ENCODE measurements at places on chromosomes 2 and 18. TPM values are rescaled to one million over a fixed set of nuclear protein-coding genes. Genes with fewer than 3 reads are reported as not detected.

DNA sequence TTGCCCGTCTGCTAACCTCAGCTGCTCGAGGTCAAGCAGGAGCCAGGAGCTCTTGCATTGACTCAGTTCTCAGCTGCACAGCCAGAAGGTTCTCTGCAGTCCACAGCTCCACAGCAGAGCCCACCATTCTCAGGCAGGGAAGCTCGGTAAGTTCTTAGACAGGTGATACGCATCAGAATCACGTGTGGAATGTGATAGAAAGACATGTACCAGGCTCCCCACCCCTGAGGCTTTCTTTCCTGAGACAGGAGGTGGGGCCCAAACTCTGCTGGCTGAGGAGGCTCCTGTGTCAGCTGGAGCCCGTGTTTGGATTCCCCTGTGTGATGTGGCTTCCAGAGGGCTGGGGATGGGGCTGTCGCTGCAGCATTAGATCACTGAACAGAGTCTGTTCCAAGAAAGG is 28.0 kb downstream of the DIPK1C start:
- H3K27ac ChIP-seq, result no peak overlapping the region
- H3K4me3 ChIP-seq, result no peak overlapping the region
- peaks cover 11% of the 10 kb centered on the region for H3K27me3 ChIP-seq
- no peaks in the 10 kb centered on the region for H3K4me1 ChIP-seq
- H3K36me3 ChIP-seq, result no peaks in the 10 kb centered on the region

DNA sequence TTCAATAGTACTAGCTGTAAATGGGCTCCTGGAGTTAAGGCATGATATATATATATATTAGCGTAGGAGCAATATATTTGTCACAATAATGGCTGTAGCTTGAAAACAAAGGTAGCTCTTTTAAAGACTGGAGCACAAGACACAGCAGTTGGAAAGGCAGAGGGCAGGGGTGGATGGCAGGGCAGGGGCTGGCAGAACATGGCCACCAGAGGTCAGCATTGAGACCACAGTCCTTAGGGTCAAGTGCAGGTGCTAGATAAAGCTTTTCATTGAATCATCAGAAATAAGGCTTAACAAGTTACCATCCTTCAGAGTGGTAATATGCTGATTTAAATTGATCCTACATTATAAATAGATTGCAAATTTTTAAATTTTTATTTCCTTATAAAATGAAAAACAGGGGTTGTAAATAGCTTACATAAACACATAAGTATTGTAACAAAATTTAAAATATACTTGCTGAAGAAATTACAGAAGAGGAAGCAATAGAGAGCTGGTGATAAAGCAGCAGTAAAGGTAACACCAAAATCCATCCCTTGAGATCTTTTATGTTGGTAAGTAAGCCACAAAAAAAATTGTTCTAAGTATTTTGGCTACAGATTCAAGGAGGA is 161.2 kb upstream of the PIEZO2 start:
- H3K36me3 ChIP-seq, result no peaks in the 10 kb centered on the region
- peak; percentile 50 for DNase-seq
- H3K4me1 ChIP-seq, result peaks cover 5% of the 10 kb centered on the region
- no peak overlapping the region for H3K4me3 ChIP-seq

Gene WBP1
- 34.0 TPM for total RNA-seq

Gene DHRS9
- total RNA-seq, result not detected

- no peak for DNase-seq
- H3K27me3 ChIP-seq, result no peaks in the 10 kb centered on the region
Observed at GRCh38 chr2:4258563-4258962, 555.2 kb downstream of the DCDC2C start.

DNA sequence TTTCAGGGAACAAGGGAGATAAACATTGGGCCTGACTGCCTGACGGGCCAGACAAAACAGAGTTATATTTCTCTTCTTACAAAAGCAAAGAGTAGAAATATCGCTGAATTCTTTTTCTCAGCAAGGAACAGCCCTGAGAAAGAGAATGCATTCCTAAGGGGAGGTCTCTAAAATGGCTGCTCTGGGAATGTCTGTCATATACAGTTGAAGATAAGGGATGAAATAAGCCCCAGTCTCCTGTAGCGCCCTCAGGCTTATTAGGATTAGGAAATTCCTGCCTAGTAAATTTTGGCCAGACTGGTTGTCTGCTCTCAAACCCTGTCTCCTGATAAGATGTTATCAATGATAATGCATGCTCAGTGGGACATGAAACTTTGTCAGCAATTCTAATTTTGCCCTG is 134.9 kb upstream of the CNTNAP5 start:
- H3K27ac ChIP-seq, result no peak overlapping the region
- no peak overlapping the region for H3K4me3 ChIP-seq
- no peaks in the 10 kb centered on the region for H3K27me3 ChIP-seq
- no peaks in the 10 kb centered on the region for H3K36me3 ChIP-seq
- no peak for DNase-seq
- no peaks in the 10 kb centered on the region for H3K4me1 ChIP-seq

DNA sequence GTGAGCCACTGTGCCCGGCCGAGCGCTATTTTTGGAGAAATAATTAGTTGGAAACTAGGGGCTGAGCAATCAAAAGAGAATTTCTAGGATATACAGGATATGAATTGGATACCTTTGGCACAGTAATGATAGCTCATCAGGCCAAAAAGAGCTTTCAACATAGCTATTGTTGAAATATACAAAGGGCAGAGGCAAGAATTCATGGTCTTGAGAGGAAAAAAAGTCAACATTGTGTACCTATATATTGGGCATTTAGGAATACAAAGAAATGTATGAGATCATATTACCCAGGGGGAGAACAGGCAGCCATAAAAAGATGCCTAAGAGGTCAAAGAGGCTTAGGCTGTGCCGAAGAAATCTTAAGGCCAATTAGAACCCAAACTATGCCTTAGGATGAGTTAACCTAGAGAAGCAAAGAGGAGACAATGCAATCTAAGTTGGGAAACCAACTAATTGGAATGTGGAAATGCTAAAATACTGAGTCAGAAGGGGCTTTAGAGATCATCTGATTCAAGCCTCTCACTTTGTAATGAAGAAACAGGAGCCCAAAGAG is 99.0 kb downstream of the RBBP8 start:
- H3K36me3 ChIP-seq, result peaks cover 16% of the 10 kb centered on the region
- peaks cover 5% of the 10 kb centered on the region for H3K4me1 ChIP-seq
- H3K4me3 ChIP-seq, result no peak overlapping the region
- no peak overlapping the region for H3K27ac ChIP-seq
- DNase-seq, result no peak
- no peaks in the 10 kb centered on the region for H3K27me3 ChIP-seq

All from activated CD8-positive, alpha-beta T cell treated with anti-CD3 and anti-CD28 coated beads, Interleukin-2, amount 10 ng/mL, durations not matched to agents 7 days and 5 days (primary cell).